ENCODE measurements at places on chromosomes 16 and 17. TPM values are rescaled to one million over a fixed set of nuclear protein-coding genes. Genes with fewer than 3 reads are reported as not detected.
A peak's percentile ranks its signal among the peaks of the same experiment; 100 is the strongest.

The GP1BA gene
- total RNA-seq, result not detected

The TMEM208 gene
- 27.3 TPM for total RNA-seq

The HOXB3 gene
- not detected for total RNA-seq

The KREMEN2 gene
- 5.6 TPM for total RNA-seq

The VAT1L gene
- total RNA-seq, result 43.8 TPM

The MYH2 gene
- 0.37 TPM for total RNA-seq

The TTC19 gene
- 52.9 TPM for total RNA-seq

The PYY gene
- not detected for total RNA-seq

The SYT17 gene
- 7.2 TPM for total RNA-seq

The CCP110 gene
- 21.5 TPM for total RNA-seq

The NMRAL1 gene
- 47.1 TPM for total RNA-seq

The ODAD4 gene
- total RNA-seq, result 4.1 TPM

The TMUB2 gene
- total RNA-seq, result 16.6 TPM

The WSCD1 gene
- 41.3 TPM for total RNA-seq

The KRT20 gene
- not detected for total RNA-seq

The TEKT5 gene
- 0.07 TPM for total RNA-seq

The ESRP2 gene
- total RNA-seq, result 1.5 TPM

The GPRC5B gene
- 21.1 TPM for total RNA-seq

DNA sequence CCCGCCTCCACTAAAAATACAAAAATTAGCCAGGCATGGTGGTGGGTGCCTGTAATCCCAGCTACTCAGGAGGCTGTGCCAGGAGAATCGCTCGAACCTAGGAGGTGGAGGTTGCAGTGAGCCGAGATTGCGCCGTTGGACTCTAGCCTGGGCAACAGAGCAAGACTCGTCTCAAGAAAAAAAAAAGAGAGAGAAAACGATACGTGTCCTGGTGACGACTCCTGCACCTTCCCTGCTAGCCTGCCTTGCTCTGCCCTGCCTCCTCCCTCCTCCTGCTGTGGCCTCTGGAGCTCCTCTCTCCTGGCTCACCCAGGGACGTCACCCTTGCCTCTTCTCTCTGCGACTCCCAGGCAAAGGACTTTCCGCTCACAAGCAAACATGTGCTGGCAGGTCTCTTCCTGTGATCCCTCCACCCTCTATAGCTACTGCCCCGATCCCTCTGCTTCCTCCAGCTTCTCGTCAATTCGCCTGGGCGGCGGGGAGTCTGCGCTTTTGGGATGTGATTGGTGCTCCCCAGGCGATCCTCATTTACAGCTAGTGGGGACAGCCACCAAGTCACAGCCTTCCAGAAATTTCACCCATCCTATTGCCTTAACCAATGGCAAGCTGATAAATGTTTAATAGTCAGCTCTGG, 25.5 kb upstream of the CBX4 start:
- DNase-seq, result no peak

GRCh38 chr16:963913-964312, 6.9 kb downstream of the LMF1 start:
- no peak for DNase-seq

GRCh38 chr17:74052993-74053711, 150.3 kb upstream of the RPL38 start:
- no peak for DNase-seq

DNA sequence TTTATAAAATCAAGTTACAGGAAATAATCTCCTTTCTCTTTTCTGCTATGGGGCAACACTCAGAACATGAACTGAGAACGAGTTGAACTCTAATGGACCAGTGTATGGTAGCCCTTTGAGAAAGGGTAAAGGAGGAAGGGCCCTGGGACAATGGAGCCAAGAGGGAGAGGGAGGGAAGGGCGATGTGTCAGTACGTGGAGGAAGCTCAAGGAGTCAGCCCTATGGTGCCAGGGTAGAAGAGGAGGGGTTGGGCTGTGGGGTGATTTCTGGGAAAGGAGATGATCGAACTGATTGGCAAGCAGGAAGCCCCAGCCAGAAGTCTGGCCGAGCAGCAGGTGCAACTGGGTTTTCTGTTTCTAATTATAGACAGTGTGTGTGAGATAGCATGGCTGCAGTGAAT, 4.3 kb upstream of the WIPI1 start:
- no peak for DNase-seq

DNA sequence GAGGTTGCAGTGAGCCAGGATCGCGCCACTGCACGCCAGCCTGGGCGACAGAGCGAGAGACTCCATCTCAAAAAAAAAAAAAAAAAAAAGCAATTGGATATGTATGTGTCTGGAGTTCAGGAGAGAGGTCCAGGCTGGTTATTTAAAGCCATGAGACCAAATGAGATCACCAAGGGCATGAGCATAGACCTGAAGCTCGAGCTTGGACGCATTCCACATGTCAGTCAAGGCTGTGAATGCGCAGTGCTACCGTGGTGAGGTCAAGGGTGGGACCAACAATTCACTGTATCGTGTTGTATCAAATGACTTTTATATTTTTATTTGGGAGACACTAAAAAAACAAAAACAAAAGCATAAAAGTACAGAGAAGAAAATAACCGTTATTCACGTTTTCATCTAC, 29.1 kb upstream of the SPNS2 start:
- peak; percentile 1 for DNase-seq

- no peak for DNase-seq
These were observed 29.7 kb downstream of the MGRN1 start for GRCh38 chr16:4654011-4654963.

GRCh38 chr17:56528696-56529095, 64.8 kb upstream of the NOG start:
- DNase-seq, result no peak

DNA sequence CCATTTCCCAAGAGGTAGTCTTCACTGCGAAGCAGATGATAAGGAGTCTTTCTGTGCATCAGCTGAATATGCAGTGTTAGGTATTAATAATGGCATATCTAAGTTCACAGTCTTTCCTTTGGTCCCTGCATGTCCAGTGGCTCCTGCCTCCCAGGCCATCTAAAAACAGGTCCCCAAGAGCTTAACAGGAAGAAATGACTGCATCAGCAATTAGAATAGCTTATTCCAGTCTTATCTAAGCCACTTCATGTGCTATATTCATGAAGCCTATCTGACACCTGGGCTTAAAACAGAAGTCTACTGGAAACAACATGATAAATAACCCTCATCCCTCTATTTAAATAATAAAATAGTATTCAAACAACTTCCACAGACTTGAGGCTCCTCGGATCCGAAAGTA, 346.1 kb upstream of the ERCC4 start:
- no peak for DNase-seq

- no peak for DNase-seq
These were observed 37.2 kb upstream of the HS3ST3A1 start for GRCh38 chr17:13638855-13639458.

GRCh38 chr17:81043725-81044427, 8.9 kb downstream of the BAIAP2 start:
- DNase-seq, result peak; percentile 61

GRCh38 chr17:43015579-43015978, 6.6 kb downstream of the VAT1 start:
- no peak for DNase-seq

GRCh38 chr16:75097941-75098901, 18.4 kb downstream of the LDHD start:
- no peak for DNase-seq

GRCh38 chr17:61325382-61326073, 74.1 kb upstream of the TBX2 start:
- no peak for DNase-seq

DNA sequence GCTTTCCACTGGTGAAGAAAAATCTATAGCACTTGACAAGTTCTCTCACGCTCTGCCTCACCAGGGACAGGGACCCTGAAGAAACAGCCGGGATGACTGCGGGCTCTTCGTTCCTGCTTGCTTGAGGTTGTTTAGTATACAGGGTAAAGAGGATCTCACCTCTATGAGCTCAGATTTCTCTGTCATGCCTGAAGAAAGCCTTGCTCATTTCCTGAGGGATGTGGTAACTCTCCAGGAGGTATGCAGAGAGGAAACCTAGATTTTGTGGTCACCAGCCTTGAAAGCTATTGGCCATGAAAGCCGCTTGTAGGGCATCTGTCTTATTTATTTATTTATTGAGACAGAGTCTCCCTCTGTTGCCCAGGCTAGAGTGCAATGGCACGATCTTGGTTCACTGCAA, 23.2 kb downstream of the USP43 start:
- DNase-seq, result no peak

- DNase-seq, result no peak
These were observed 80.8 kb upstream of the DYNLRB2 start for GRCh38 chr16:80459966-80460365.

DNA sequence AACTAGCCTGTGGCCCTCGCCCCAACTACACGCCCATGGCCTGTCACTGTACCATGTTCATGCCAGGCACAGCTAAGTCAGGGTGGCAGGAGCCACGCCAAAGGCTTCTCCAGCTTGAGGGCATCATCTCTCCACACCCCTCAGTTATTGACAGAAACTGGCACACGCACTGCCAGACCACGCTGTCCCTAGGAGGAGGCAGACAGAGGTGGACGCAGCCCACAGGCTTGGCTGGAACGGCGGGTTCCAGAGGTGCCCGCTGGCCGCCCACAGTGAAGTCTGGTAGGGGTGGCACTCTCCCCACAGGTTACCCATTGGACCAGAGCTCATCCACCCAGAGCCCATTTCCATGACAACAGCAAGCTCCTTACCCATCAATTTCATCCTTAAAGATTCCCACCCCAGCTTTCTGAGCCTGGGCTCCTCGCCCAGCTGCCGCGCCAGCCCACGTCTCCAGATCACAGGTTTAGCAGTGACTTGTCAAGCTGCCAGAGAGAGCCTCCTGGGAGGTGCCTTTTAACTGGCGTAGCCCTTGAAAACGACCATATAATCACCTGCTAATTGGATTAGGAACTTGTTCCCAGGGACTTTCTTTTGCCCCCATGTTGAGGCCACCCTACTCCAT, 27.9 kb downstream of the RPRML start:
- DNase-seq, result peak; percentile 41

DNA sequence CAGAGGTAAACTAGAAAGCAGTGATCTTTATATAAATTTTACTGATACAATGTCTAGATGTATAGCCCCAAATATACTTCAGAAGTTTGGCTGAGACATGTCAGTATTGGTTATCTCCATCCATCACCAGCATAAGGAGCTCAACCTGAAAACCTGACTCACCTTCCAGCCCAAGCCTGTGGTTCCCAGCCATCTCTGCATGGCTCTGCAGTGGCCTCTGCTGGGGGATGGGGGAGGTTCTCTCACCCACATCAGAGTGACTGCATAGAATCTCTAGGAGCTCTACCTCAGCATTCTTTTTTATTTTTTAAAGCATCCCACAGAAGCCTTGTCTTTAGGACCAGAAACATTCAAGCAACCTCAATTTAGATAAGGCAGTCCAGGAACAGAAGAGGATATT, 27.3 kb downstream of the USP7 start:
- peak; percentile 61 for DNase-seq

DNA sequence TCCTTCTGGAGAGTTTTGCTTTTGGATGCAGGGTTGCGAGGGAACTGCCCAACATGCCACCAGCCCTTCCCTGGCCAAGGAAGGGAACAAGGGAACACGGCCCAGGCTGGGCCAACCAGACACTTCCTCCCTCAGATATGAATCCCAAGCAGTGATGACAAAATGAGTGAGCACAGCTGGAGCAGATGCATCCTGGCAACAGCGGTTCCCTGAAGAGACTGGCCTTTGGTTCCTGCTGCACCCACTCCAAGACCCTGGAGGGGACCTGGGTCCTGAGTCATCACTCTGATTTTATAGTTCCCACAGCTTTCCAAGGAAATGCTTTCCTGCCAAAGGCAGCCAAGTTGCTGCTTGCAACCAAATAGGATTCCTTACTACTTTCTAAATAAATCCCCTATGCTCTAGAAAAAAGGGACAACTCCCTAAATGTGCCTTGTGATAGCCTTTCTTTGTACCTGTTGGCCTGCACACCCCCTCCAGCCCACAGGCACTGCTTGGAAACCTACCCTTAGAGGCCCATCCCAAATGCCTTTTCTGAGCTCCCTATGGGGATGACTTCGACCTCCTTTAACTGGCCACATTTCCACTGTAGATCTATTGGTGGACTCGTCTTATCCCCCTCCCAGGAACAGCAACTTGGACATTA, 5.3 kb downstream of the ST3GAL2 start:
- no peak for DNase-seq

DNA sequence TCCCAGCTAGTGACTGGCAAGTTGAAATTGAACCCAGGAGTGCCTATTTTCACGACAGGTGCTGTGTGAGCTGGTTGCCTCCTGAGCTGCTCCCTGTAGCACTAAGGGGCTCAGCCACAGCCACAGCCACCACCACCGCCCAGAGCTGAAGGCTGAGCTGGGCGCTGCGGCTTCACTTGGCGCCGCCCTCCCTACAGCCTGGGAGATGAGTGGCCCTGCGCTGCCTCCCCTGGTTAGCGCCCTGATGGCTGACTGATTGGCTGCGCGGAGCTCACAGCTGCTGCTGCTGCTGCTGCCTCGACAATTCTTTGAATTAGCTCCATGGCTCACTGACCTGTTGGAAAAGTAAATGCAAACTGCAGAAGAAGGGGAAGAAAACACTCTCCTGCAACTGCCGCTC, 91.8 kb upstream of the TMEM132E start:
- peak; percentile 61 for DNase-seq

- DNase-seq, result no peak
These were observed 8.0 kb upstream of the ZNF500 start for GRCh38 chr16:4775005-4775404.

- DNase-seq, result no peak
These were observed 594.0 kb downstream of the WWOX start for GRCh38 chr16:78693496-78693895.

Data from neural progenitor cell (in vitro differentiated cells).